ENCODE measurements at places on chromosomes 1 and 21.
A peak's percentile ranks its signal among the peaks of the same experiment; 100 is the strongest.

- DNase-seq: no peak
Measured at GRCh38 chr21:36504067-36505058, 24.4 kb upstream of the CLDN14 start.

DNA sequence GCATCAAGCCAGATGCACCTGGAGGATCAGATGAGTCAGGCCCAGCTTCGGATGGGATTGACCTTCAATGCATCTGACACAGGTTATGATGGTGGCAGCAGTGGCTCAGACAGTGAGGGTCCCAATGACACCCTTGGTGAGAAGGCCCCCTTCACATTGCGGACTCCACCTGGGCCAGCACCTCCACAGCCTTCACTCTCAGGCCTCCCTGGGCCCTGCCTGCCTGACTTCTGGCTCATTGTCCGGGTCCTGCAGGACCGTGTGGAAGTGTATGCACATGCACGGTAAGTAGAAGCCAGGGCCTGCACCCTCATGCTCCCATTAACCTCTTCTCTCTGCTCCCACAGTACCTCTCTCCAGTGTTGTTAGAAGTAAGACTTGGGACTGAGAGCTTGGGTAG is 20.8 kb downstream of the HYI start:
- no peak for DNase-seq

DNA sequence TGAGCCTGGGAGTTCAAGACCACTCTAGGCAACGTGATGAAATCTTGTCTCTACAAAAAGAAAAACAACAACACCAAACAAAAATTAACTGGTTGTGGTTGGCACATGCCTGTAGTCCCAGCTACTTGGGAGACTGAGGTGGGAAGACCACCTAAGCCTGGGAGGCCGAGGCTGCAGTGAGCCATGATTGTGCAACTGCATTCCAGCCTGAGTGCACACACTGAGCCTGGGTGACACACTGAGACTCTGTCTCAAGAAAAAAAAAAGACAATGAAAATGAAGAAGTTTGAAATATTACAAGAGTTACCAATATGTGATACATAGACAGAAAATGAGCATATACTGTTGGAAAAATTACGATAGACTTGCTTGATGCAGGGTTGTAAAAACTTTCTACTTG is 31.9 kb downstream of the PDC start:
- DNase-seq: no peak

DNA sequence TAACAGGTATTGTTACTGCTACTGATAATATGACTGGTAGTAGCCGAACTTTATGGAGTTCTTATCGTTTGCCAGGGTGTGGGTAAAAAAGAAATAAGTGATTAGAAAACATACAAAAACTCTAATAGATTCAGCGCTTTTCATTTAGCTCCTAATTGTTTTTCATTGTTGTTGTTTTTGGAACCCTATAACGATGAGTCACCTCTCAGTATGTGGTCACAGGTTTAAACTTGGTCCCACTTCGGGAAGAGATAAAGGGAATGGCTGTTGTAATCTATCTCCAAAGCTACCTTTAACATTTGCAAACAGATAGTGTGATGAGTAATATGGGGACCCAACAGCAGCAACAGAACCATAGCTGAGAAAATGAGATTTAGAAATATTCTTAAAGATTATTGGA is 62.7 kb upstream of the BCL10 start:
- no peak for DNase-seq

DNA sequence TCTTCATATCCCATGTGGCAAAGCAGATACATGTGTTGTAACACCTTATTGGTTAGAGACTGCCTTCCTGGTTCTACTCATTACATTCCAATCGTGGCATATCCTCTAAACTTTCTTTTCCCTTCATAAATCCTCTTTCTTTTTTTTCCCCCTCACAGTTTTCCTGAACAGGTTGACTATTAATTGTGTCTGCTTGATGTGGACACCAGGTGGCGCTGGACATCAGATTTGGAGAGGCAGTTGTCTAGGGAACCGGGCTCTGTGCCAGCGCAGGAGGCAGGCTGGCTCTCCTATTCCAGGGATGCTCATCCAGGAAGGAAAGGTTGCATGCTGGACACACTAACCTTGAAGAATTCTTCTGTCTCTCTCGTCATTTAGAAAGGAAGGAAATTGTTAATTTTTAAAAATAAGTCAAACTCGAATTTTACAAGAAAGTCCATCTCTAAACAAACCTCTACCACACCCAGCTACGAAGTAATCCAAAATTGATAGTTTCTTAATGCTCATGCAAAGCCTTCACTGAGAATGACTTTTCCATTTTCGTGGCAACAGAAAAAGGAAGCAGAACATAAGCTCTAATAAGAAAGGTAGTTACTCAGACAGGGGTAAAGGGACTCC is 59.4 kb upstream of the ASB17 start:
- DNase-seq: peak; percentile 90

GRCh38 chr21:37368541-37369279 is 2.1 kb downstream of the DYRK1A start:
- no peak for DNase-seq

- DNase-seq: no peak
Measured at GRCh38 chr1:203675596-203676347, 49.1 kb downstream of the ATP2B4 start.

GRCh38 chr1:76140227-76140626 is 65.7 kb downstream of the ST6GALNAC3 start:
- no peak for DNase-seq

- no peak for DNase-seq
Measured at GRCh38 chr1:196180847-196181593, 427.2 kb downstream of the KCNT2 start.

DNA sequence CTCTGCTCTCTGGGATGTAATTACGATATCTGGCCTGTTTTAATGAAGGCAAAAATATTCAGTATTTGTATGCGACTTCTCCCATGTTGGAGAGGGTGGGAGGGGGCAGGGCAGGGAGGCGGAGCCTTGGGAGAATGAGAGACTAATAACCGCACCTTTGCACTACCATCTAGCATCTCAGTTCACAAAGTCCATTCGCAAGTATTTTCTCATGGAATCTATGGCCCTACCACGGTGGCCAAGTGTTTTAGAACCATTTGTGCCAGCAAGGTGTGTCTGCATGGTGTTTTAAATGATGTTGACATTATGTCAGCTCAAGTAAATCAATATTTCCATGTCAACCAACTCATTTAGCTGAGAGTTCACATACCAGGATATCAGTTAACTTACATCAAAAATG is 14.3 kb upstream of the BLACAT1 start:
- DNase-seq: no peak

GRCh38 chr1:23895082-23895481 is 18.1 kb downstream of the CNR2 start:
- no peak for DNase-seq

DNA sequence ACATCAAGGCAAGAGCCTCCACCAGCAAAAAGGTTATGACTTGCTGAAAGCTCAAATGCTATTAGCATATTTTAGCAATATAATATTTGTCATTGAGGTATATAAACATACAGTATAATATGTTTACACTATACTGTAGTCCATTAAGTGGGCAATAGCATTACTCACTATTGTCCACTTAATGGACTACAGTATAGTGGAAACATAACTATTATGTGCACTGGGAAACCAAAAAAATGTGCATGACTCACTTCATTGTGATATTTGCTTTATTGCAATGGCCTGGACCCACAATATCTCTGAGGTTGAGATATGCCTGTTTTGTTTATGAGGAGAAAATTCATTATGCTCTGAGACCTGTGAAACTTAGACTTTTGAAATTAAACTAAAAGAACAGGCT is 300.0 kb downstream of the BARHL2 start:
- no peak for DNase-seq

DNA sequence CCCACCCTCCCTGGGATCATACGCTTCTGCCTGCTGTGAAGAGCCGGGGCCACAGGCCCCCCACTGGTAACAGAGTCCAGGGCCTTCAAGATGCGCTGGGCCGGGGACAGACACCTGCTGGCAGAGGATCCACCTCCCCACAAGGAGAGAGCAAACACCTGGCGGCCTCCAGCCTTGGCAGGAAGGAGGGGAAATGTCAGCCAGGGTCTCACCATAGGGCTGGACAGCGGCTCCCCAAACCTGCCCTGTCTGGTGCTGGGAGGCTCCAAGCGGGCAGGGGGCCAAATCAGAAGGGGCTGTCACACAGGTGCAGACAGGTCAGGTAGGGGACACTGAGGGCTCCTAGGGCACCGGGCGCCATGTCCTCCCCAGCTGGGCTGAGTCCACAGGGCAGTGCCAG is 58.9 kb downstream of the KCNAB2 start:
- no peak for DNase-seq
